T-helper 1 cell (primary cell): ENCODE measurements at places on chromosomes 16 and 17.

DNA sequence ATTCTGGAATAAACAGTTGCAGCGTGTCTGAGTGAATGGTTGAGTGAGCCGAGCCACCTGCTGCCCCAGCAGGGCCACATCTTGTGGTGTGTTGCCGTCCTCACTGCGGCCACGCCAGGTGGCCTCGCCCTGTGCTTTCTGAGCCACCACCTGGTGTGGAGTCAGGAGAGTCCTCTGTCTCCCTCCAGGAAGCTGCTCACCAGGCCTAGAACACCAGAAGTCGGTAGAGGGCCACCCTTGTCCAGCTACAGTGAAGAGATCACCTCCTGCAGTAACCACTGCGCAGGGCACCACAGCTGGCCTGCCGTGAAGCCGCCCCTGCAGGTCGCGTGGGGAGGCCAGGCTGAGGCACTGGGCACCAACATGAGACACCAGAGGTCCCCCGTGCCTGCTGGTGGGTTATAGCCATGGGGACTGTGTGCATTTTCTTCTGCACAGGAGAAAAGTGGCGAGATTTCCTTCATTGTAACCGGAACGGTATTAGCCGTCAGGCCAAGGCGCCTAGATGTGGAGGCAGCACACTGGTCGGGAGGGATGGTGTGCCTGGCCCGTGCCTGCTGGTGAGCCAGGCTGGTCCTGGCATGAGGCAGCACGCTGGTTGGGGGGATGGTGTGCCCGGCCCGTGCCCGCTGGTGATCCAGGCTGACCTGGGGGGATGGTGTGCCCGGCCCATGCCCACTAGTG, 28.9 kb upstream of the FOXK2 start:
- DNase-seq = no peak

- DNase-seq = no peak
Observed at GRCh38 chr17:65813306-65813705, 251.9 kb upstream of the AXIN2 start.

- DNase-seq = peak; percentile 15
Observed at GRCh38 chr17:48915459-48916282, 7.5 kb downstream of the UBE2Z start.

DNA sequence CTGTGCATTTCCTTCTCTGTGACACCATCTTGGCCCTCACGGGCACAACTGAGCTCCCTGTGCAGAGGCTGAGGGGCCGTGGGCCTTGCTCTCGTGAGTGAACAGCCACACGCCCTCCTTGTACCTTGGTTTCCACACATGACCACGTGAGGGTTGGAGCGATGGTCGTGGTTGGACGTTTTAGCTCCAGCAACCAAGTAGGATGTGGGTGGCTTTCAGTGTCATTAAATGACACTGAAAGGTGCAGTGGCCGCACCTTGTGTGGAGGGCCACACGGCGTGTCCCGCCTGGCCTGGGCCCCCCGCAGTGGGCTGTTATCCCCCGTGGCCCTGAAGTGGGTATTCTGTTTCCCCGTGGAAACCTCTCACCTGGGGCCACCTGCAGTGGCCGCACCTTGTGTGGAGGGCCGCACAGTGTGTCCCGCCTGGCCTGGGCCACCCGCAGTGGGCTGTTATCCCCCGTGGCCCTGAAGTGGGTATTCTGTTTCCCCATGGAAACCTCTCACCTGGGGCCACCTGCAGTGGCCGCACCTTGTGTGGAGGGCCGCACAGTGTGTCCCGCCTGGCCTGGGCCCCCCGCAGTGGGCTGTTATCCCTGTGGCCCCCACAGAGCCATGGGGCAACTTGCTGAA, 28.2 kb downstream of the ACSF3 start:
- DNase-seq = no peak

GRCh38 chr17:44549686-44550085, 7.6 kb upstream of the FZD2 start:
- no peak for DNase-seq

DNA sequence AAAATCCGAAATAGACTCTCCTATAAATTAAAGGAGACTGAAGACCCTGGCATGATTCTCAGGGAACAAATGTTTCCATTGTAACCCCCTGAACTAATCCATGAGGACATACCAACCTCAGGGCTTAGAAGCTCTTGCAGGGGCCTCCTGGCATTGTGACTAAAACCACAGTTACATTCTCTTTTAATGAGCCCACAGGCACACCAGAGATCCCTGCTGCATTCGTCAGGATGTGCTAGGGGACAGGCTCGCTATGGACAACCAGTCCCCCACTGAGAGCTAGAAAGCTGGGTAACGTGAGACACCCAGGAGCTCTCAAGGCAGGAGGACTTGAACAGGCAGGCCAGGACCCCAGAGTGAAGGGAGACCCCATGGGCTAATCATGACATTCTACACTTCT, 140.6 kb upstream of the TNRC6C start:
- no peak for DNase-seq
